ENCODE measurements at places on chromosomes 4 and X. TPM values are rescaled to one million over a fixed set of nuclear protein-coding genes. Genes with fewer than 3 reads are reported as not detected.
A peak's percentile ranks its signal among the peaks of the same experiment; 100 is the strongest.

DNA sequence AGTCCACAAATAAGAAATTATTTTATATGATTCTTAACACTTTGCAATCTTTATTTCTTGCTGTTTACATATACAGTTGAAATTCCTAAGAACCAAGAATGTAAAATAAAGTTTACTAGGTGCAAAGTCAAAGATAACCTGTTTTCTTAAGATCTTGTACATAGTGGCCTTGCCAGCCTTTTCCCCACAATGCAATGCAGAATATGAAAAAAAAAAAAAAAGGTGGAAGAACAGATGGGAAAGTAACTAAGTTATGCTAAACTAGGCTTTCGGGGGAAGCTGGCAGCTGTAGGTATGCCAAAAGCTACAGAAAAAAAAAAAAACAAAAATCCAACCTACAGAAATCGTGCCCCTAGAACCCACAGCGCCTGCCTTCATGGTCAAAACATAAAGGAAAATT lies 1588.4 kb downstream of the STIM2 start:
- no peak for DNase-seq

GRCh38 chrX:136210243-136210642 lies 41.0 kb downstream of the MAP7D3 start:
- no peak for DNase-seq

DNA sequence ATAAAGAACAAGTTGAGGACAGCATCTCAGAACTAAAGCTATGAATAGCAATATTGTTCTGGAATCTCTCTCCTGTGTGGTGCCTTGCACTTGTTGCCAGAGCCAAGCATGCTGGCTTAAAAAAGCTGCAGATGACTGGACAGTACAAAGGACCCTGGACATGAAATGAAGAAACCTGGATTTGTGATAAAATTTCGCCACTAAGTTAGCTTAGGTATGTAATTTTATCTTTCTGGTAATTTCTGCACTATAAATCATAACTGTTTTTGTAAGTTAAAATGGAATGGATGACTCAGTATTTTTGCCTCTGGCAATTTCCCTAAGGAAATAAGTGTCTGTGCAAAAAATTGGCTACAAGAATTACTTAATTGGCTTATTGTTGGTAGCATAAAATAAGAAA lies 317.2 kb downstream of the CAMK2D start:
- peak; percentile 44 for DNase-seq

DNA sequence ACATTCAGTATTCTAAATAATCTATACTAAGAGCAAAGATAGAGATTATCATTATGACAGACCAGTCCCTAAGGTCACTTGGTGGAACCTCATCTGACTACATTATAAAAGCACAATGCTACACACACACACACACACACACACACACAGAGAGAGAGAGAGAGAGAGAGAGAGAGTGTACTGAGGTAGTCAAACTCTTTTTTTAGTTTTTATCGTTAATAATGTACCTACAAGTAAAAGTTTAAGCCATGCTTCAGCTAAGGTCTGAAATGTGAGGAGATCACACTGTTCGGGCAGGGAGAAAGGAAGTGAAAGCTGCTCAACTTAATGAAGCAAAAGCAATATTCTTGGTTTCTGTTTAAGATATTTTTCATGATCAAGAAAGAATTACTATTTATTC lies 75.8 kb upstream of the CCDC160 start:
- DNase-seq, result no peak

GRCh38 chr4:128322311-128322710 lies 34.7 kb upstream of the PGRMC2 start:
- peak; percentile 79 for DNase-seq

DNA sequence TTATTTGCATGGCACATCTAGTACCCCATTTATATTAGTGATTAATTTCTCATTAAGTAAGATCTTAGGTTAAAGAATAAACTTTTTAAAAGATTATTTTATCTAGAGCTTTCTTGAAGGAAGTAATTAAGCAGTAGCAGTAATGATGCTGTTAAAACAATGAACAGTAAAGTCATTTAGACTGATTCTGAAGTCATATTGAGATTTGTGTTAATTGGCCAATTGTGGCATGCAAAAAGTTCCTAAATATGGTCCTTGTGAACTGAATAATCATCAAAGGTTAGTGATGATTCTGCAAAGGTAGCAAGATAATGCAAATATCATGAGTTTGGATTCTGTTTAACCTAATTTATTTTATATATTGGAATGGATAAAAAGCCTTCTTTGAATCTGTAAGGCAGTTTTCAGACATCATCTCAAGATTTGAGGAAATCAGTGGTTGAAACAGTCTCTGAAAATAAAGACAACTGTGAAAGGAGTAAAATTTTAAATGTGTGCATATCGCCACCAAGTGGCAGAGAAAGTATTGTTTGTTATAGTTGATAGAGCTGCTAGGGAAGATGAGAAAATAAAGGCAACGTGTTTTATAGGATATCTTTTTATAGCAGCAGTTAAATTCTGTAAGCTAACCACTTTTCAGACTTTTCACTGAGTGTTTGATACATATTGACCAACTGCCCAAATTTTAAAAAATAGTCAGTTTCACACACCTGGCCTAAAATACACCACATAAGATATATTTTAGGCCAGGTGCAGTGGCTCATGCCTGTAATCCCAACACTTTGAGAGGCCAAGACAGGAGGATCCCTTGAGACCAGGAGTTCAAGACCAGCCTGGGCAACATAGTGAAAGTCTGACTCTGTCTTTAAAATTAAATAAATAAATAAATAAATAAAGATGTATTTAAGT lies 79.6 kb downstream of the CCKAR start:
- DNase-seq, result peak; percentile 52

DNA sequence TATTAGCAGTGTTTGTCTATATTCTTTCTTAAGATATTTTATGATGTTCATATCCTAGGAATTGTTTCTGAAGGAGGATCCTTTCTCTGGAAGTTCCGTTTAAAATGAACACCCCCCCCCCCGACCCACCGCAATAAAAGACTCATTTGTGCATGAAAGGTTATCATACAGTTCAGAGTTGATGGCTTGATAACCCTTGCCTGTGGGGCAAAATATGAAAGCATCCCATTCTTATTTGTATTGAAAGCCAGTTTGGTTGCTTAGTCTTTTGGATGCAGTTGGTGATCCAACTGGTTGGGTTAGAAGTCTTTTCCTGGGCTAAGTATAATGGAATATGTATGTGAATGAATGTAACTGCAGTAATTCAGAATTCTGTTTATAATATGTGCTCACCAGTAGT lies 8.3 kb downstream of the INTS6L start:
- DNase-seq, result no peak

DNA sequence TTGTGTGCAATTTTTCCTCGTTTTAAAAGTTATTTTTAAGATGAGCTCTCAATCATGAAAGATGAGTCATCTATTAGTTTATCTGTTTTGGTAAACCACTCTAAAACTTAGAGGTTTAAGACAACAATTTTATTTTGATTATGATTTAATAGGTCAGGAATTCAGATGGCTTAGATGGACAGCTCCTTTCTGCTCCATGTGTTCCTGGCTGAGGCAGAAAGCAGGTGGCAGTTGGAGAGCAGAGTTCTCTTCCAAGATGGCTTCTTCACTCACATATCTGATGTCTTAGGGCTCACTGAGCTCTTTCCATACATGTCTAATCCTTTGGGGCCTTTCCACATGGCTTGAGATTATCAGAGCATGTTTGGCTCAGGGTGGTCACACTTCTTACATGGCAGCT lies 48.3 kb upstream of the GRPR start:
- DNase-seq, result no peak

The MRFAP1L1 gene
- total RNA-seq, result 57.9 TPM

- DNase-seq, result peak; percentile 39
Measured at GRCh38 chrX:81174286-81174685, 27.4 kb downstream of the HMGN5 start.

The MSX1 gene
- total RNA-seq, result under 0.01 TPM

The GLOD5 gene
- not detected for total RNA-seq

Data from bronchial epithelial cell (primary cell).